A375 (cell line): ENCODE measurements at places on chromosomes 2 and 18. TPM values are rescaled to one million over a fixed set of nuclear protein-coding genes. Genes with fewer than 3 reads are reported as not detected.

The FAHD2B gene
- total RNA-seq, result 11.7 and 12.0 TPM in 2 replicates

The ITGA4 gene
- 30.0 and 31.6 TPM in 2 replicates for total RNA-seq

The RPRM gene
- total RNA-seq, result 0.75 and 1.8 TPM in 2 replicates

The OTOF gene
- total RNA-seq, result not detected in 2 replicates

The ADAM17 gene
- 30.3 and 41.8 TPM in 2 replicates for total RNA-seq

The TMEM150A gene
- total RNA-seq, result 5.5 and 7.2 TPM in 2 replicates

The REG1B gene
- total RNA-seq, result not detected in 2 replicates

The CYRIA gene
- total RNA-seq, result 0.30 and 0.53 TPM in 2 replicates

The TRABD2A gene
- total RNA-seq, result 3.2 and 4.0 TPM in 2 replicates

The SERPINB13 gene
- total RNA-seq, result not detected in 2 replicates

The RND3 gene
- total RNA-seq, result 61.4 and 72.6 TPM in 2 replicates

The DNAH7 gene
- 0.04 and 0.37 TPM in 2 replicates for total RNA-seq

The PRSS56 gene
- total RNA-seq, result not detected in 2 replicates

The BARD1 gene
- 8.7 and 9.6 TPM in 2 replicates for total RNA-seq

The GREB1 gene
- total RNA-seq, result 0.53 and 1.5 TPM in 2 replicates

The CCDC74A gene
- total RNA-seq, result 5.6 and 5.9 TPM in 2 replicates

The SPDYA gene
- 0.49 and 1.6 TPM in 2 replicates for total RNA-seq

The GNAL gene
- total RNA-seq, result 1.5 and 2.3 TPM in 2 replicates

The CBLN2 gene
- 0.19 and 0.68 TPM in 2 replicates for total RNA-seq

The LIMS2 gene
- total RNA-seq, result 0.19 and 0.48 TPM in 2 replicates

The FAM110C gene
- total RNA-seq, result 0.30 and 0.93 TPM in 2 replicates

The CD8B gene
- not detected in 2 replicates for total RNA-seq

The LRP2 gene
- 0.24 TPM in 1 of 2 replicates, not detected in the other for total RNA-seq

The TEX44 gene
- not detected in 2 replicates for total RNA-seq

The ZSWIM2 gene
- not detected in 2 replicates for total RNA-seq

The TUBA3E gene
- total RNA-seq, result not detected in 2 replicates

The DTNA gene
- total RNA-seq, result 4.6 and 6.9 TPM in 2 replicates
